ENCODE measurements at places on chromosomes 7 and 10. TPM values are rescaled to one million over a fixed set of nuclear protein-coding genes. Genes with fewer than 3 reads are reported as not detected.

- H3K27me3 ChIP-seq: no peaks in the 10 kb centered on the region
- no peaks in the 10 kb centered on the region for H3K36me3 ChIP-seq
- H3K27ac ChIP-seq: peak overlapping the region; percentile 3
- DNase-seq: no peak
- no peaks in the 10 kb centered on the region for H3K4me1 ChIP-seq
These were observed 272.9 kb upstream of the ZWINT start for GRCh38 chr10:56633876-56634452.

GRCh38 chr7:139828446-139828845 lies 618 bp upstream of the TBXAS1 start:
- DNase-seq: no peak
- no peaks in the 10 kb centered on the region for H3K36me3 ChIP-seq

DNA sequence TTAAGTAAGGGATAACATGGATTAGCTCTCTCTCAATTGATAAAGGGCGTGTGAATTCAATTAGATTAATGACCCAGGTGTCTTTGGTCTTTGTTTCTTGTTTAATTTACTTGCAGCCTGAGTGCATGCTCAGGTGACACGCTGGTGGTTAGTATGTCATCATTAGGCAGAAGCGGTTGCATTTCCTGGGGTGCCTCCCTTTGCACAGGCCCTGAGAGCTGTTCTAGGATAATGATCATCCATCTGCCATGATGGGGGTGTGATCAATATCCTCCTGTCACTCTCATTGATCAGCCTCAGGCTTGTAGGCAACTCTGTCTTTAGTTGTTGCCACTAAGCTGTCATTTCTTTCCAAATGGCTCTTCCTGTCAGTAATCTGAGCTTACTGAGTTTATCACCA lies 99.6 kb upstream of the NPS start:
- H3K4me3 ChIP-seq: no peak overlapping the region
- no peaks in the 10 kb centered on the region for H3K36me3 ChIP-seq
- DNase-seq: no peak
- H3K27me3 ChIP-seq: no peaks in the 10 kb centered on the region
- no peaks in the 10 kb centered on the region for H3K4me1 ChIP-seq
- H3K27ac ChIP-seq: no peak overlapping the region

DNA sequence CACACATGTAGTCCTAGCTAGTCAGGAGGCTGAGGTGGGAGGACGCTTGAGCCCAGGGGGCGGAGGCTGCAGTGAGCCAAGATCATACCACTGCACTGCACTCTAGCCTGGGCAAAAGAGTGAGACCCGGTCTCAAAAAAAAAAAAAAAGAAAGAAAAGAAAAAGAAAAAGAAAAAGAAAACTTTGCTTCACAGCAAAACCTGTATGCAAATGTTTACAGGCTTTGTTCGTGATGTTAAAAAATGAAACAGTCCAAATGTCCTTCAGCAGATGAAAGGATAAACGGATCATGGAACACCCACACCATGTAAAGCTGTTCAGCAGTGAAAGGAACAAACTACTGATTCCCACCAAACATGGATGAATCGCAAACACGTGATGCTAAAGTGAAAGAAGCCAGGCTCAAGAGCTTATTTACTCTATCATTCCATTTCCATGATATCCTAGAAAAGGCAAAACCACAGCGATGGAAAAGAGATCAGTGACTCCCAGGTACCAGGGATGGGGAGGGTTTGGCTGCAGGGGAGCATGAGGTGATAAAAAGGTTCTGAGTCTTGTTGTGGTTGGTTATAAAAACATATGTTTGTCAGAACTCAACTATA lies 15.1 kb downstream of the LRRC20 start:
- H3K27ac ChIP-seq: no peak overlapping the region
- no peaks in the 10 kb centered on the region for H3K36me3 ChIP-seq
- H3K27me3 ChIP-seq: no peaks in the 10 kb centered on the region
- H3K4me1 ChIP-seq: peaks cover 3% of the 10 kb centered on the region

The VAX1 gene
- not detected for total RNA-seq

DNA sequence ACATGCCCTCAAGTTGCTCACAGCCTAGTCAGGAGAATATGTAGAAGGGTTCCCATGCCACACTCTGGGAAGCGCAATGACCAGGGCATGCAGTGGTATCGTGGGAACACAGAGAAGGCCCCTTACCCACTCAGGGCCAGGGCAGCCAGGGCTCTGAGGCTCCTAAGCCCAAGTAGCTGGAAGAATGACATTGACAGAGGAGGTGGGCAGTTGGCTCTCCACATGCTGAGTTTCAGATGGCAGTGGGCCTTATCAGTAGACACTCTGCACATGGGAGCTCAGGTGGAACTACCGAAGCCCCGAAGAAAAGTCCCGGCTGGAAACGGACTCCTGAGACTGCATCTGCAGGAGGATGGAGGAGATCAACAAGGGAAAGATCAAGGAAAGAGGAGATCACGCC lies 15.7 kb upstream of the SVOPL start:
- DNase-seq: no peak
- no peaks in the 10 kb centered on the region for H3K27me3 ChIP-seq
- H3K4me1 ChIP-seq: peaks cover 31% of the 10 kb centered on the region
- peak overlapping the region; percentile 81 for H3K4me3 ChIP-seq

The FBXO24 gene
- total RNA-seq: 2.5 TPM

The MINDY3 gene
- total RNA-seq: 44.7 TPM

The KCNMA1 gene
- total RNA-seq: not detected

DNA sequence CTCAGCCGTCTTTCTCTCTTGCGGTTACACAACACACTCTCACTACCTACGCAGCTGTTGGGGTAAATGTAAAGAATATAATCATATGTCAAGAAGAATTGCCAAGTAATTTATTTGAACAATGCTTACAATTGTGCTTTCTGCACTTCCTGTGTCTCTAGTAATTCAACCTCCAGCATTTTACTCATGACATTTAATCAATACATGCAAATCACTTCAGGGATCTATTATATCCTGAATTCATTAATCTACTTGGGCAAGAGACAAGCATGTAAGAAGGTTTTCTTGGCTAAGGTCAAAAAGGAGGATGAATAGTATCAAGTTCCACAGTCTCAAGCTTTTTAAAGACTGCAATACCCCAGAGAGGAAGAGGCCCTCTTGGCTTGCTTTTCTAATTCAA lies 562.9 kb upstream of the ADARB2 start:
- no peak for DNase-seq
- H3K36me3 ChIP-seq: no peaks in the 10 kb centered on the region
- no peak overlapping the region for H3K27ac ChIP-seq

The BAIAP2L1 gene
- total RNA-seq: 0.44 TPM

DNA sequence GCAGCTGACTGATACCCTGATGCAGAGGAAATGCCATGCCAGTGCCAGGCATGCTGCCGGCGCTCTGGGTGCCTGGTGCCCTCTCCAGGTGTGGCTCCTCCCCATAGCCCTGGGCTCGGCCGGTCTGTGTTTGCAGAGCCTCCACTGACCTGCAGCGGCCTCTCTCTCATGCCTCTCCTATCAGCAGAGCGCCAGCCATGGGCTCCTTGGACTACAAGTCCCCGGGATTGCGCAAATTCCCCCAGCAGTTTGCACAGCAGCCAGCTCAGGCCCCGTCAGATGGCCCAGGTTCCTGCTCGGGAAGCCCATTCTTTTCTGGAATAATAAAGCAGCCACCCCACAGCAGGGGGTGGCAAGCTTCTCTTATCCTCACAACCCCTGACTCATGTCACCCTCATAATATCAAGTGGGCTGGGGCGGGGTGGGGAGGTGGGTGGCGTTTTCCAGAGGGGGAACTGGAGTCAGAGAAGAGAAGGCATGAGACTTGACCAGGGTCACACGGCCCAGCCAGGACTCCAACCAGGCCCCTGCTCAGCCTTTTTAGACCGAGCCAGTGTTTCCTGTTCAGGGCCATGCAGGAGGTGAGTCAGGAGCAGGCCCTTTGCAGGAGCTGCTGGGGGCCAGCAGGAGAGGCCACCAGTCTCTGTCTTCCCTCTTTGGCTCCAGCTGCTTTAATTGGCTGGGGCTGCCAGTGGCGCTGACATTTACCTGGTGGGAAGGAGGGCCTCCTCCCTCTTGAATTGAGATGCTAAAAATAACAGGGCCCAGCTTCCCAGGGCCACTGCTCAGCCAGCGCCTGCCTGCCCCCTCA lies 58.6 kb downstream of the ZMIZ1 start:
- DNase-seq: no peak

The GNGT1 gene
- not detected for total RNA-seq

- no peaks in the 10 kb centered on the region for H3K36me3 ChIP-seq
- peaks cover 11% of the 10 kb centered on the region for H3K27me3 ChIP-seq
- H3K27ac ChIP-seq: no peak overlapping the region
- no peak overlapping the region for H3K4me3 ChIP-seq
These were observed 21.3 kb downstream of the CCDC71L start for GRCh38 chr7:106639476-106640334.

The GPR15LG gene
- total RNA-seq: not detected

DNA sequence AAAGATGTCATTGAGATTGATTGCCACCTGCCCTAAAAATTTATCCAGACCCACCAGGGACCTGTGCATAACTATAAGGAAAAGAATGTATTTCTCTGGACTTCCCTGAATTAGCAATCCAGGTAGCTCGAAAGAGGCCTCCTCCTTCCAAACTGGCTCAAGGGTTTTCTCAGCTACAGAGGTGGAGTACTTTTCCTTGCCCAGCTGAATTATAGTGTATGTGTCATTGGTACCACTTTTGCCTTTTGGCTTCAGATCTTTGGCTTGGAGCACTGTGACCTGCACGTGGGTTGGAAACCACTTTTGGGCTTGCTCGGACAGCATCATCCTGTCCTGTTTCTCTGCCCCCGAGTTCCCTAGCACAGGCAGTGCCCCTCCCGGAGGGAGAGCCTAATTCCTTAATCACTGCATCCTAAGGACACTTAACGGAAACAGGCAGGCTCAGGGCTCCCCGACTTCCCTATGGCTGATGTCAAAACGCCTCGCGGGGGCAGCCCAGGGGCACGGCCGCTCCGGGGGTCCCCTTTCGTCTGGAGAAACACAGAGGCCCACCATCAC lies 825 bp downstream of the RAB11FIP2 start:
- no peaks in the 10 kb centered on the region for H3K27me3 ChIP-seq
- H3K27ac ChIP-seq: peak overlapping the region; percentile 80
- peak overlapping the region; percentile 90 for H3K4me3 ChIP-seq

DNA sequence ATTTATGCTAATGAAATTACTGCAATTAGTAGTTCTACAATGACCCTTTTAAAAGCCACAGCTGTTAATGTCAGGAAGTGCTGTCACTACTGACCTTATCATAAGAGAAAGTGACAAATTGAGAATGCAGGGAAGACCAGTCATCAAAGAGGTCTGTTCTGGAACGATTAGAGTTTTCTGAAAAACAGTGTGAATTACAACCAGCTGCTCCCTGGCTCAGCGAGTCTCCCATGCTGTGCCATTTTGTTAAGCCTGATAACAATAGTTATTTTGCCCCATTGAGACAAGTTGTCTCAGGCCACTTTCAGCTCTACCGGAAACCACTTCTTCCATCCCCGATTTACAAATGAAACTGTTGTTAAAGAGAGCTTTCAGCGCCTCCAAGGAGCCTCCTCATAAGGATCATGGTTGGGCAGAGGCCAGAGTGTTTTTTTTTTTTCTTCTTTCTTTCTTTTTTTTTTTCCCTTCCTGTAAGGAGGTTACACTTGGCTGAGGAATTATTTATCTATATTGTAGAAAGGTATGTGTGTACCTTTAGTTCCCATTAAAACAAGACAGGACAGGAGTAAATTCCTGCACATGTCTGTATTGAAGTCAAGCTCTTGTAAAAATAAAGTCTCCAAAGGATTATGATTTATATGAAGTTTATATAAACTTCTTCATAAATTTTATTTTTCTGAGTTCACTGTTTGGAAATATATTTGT lies 173.6 kb downstream of the CDCA7L start:
- H3K4me1 ChIP-seq: no peaks in the 10 kb centered on the region
- no peak overlapping the region for H3K4me3 ChIP-seq
- H3K36me3 ChIP-seq: no peaks in the 10 kb centered on the region
- no peak for DNase-seq
- H3K27ac ChIP-seq: no peak overlapping the region
- peaks cover 6% of the 10 kb centered on the region for H3K27me3 ChIP-seq

GRCh38 chr10:118482393-118483331 lies 112.8 kb downstream of the PRLHR start:
- no peaks in the 10 kb centered on the region for H3K4me1 ChIP-seq
- DNase-seq: no peak
- H3K27ac ChIP-seq: no peak overlapping the region
- H3K36me3 ChIP-seq: no peaks in the 10 kb centered on the region

DNA sequence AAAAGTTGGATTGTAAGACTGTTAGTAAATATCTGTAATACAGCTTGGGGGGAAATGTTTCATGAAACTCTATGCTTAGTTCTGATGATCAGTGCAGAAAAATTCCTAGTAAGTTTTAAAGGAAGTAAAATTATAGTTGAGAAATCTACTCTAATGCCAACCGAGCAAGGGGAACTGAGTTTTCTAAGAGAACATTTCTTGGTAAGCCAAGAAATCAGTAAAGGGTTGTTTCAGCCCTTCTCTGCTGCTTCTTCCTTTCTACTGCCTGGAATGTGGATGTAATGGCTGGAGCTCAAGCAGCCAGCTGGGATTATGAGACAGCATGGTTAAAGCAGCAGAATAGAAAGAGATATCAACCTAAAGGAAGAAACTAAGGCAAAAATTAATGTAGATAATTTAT lies 15.9 kb upstream of the AKR1B1 start:
- no peaks in the 10 kb centered on the region for H3K27me3 ChIP-seq
- H3K4me3 ChIP-seq: no peak overlapping the region
- H3K36me3 ChIP-seq: peaks cover 2% of the 10 kb centered on the region
- no peak for DNase-seq

DNA sequence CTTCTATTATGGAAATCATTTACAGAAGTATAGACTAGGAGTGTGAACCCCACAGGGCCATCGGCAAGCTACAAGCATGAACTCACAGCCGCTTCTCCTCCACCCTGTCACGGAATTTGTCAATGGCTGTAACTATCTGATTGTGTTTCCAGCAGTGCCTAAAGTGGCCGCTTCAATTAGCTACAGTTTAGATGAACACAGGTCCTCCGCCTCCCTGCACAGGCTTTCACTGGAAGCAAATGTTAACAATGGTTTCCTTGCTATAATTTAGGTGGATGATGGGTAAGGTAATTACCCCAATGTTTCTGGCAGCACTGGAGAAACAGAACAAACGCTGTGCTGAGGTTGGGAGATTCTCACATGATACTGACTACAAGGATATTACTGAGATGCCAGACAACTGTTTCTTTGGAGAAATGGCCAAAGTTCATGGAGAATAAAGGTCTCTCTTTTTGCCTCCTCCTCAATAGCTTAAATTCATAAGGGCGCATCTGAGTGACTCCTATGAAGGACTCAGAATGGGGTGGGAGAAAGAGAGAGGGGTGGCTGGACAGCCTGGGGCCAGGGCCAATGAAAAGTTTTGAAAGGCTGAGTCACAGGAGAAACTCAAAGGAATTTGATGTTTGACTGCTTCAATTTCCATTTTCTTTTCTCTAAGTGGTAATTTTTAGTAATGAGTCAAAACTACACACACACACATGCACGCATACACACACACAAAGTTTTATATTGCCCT lies 78.9 kb downstream of the SVIL start:
- no peak for DNase-seq
- no peak overlapping the region for H3K27ac ChIP-seq
- H3K27me3 ChIP-seq: no peaks in the 10 kb centered on the region
- H3K4me3 ChIP-seq: no peak overlapping the region

DNA sequence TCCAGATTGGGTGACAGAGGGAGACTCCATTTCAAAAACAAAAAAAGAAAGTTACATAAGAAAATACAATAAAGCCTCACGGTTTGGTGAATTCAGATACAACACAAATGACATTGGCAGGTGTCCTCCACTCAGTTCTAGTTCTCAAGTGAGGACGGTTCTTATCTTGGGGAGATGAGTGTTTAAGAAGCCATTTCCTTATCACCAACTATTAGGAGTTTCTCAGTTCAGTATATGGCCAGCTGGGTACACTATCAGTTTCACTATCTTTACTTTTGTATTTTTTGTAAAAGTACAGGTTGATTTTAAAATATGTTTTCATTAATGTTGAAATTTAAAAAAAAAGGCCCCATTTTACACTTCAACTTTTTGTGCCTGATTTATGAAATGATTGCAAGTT lies 36.6 kb upstream of the NEBL start:
- H3K27ac ChIP-seq: no peak overlapping the region
- no peaks in the 10 kb centered on the region for H3K4me1 ChIP-seq
- H3K36me3 ChIP-seq: peaks cover 3% of the 10 kb centered on the region

Measured in naive thymus-derived CD8-positive, alpha-beta T cell (primary cell).